ENCODE measurements at places on chromosomes 7 and 10.

GRCh38 chr10:121078036-121078435 lies 226.9 kb downstream of the WDR11 start:
- no peak for DNase-seq

- DNase-seq = no peak
Observed at GRCh38 chr10:67976292-67977245, 92.1 kb downstream of the SIRT1 start.

DNA sequence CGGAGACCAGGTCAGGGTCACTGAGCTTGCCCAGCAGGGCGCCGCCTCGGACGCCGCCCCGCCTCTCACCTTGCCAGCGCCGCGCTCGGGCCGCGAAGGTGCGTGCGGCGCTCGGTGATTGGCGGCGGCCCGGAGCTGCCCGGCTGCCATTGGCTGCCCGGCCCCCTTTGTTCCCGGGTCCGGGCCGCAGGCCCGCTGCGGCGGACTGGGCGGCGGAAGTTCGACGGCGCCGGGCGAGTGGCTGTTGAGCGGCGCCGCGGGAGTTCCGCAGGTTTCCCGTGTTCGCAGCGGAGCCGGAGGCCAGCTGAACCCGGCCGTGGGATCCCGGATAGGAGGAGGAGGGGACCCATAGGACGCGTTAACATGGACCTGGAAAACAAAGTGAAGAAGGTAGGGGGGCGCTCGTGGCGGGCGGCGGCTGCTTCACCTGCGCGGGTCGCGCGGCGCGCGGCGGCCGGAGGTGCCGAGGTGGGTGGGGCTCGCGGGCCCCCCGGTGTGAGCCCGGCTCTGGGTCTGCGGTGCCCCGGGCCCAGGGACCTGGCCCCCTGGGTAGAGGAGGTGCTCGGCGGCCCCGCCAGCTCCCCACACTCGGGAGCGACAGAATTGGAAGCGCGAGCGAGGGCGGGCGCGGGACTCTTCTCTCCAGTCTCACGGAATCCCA lies at the start of gene TES:
Gene TES, plus strand, starts transcription at position 195 of the 661 bp plus-strand sequence. Its CDS starts 169 bp downstream, at position 364.
- DNase-seq = no peak

- DNase-seq = no peak
Observed at GRCh38 chr7:158655931-158656441, 48.6 kb downstream of the NCAPG2 start.

DNA sequence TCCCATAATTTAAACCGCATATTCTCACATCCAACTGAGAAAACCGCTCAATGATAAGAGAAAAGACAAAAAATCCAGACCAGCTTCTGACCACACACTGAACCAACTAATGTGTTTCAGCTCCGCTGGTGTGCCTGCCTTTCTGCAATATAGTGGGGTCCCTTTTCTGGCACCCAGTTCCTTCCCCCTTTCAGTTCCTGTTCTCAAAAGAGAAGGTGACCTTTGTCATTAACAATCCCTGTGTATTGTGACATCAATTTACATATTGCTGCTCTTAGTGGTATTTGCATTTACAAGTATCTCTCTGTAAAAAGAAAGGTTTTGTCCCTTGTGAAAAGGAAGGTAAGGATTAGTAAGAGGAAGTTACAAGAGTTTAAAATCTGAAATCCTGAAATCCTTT lies 1.4 kb downstream of the PPP1R17 start:
- no peak for DNase-seq

GRCh38 chr10:89097226-89097625 lies 106.6 kb downstream of the FAS start:
- DNase-seq = no peak

GRCh38 chr7:100119970-100120732 lies 717 bp downstream of the CNPY4 start:
- DNase-seq = peak; percentile 29

GRCh38 chr10:7657552-7657951 lies 9.2 kb downstream of the ITIH5 start:
- DNase-seq = no peak

DNA sequence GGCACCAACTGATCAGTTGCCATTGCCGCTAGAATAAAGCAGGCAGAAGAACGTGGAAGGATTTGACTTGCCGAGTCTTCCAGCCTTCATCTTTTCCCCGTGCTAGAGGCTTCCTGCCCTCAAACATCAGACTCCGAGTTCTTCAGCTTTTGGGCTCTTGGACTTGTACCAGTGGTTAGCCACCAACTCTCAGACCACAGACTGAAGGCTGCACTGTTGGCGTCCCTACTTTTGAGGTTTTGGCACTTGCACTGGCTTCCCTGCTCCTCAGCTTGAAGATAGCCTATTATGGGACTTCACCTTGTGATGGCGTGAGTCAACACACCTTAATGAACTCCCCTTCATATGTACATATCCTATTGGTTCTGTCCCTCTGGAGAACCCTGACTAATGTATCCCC lies 57.3 kb upstream of the KCND2 start:
- no peak for DNase-seq

- DNase-seq = peak; percentile 31
Observed at GRCh38 chr10:2509081-2509531, 558.2 kb upstream of the PFKP start.

DNA sequence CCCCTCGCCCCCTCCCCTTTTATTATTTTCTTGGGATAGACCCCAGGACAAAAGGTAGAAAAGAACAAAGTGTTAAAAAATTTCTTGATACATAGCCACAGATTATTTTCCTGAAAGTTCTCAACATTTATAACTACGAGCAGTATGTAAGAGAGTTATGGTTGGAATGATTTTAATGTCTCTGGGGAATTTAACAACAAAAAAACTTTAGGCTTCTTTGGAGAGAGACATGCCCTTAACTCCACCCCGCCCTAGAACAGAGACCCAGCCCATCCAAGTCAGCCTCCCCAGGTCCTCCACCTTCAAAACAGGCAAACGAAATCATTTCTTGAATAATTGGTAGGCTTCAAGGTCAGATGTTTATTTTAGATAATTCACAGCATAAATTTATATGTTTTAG lies 97.1 kb downstream of the TCF7L2 start:
- no peak for DNase-seq

DNA sequence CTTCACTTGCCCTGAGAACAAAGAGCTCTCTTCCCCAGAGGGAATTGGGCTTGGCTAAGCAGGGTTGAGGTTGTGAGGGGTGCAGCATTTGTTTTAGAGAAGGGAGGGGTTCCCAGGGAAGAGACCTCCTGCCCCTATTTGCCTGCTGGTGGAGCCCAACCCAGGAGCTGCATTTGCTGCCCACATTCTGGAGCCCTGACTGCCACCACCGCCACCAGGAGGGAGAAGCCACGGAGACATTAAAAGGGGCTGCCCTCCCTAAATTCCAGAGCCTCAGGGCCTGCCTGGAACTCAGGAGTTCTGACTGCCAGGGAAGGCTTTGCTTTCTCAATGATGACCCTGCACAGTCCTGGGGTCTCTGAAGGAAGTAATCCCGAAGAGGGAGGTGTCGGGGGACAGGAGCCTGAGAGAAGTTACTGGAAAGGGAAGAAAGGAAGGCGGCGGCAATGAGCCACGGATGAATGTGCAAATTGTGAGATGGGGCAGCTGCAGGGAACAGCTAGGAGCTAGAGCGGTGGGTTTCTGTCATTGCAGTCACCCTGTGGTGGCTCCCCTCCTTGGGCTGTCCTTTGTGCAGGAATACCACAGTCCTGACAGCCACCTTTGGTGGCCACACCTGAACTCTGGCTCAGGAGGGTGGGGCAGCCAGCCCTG lies 51.3 kb downstream of the NEURL1 start:
- no peak for DNase-seq

DNA sequence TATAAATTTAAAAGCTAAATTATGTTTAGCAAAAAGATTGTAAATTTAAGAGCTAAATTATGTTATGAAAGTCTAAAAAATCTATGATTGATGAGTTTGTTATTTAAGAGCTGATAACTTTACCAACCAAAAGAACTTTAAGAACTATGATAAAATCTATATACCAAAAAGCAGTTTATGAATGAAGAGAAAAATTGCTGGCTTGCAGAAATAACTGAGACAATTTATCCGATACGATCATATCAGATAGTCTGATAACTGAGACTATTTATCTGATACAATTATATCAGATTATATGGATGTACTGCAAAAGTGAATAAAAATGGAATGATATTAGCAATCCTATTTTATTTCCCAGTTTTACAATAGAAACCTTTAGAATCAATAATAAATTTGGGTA lies 50.2 kb downstream of the IQUB start:
- DNase-seq = no peak

- no peak for DNase-seq
Observed at GRCh38 chr10:70970830-70971229, 82.5 kb upstream of the PCBD1 start.

- DNase-seq = no peak
Observed at GRCh38 chr10:98074315-98074911, 44.0 kb upstream of the CRTAC1 start.

GRCh38 chr10:18213271-18213670 lies 73.0 kb downstream of the CACNB2 start:
- DNase-seq = no peak

DNA sequence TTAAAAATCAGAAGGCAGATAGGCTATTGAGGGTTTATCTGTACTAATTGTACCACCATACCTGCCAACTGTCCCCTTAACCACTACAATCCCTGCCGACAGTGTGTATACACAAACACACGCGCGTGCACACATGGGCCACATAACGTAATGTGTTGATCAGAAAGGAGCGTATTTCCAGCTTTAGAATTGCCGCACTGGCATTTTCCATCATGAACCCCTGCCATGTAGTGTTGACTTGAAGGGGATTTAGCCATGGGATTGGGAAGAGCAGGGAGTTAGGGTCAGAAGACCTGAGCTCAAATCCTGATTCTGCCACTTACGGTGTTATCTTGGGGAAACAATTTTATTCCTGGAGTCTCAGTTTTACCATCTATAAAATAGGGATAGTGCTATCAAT lies 158.9 kb downstream of the TCF7L2 start:
- no peak for DNase-seq

GRCh38 chr10:14502431-14502830 lies 171.7 kb upstream of the FRMD4A start:
- DNase-seq = no peak

DNA sequence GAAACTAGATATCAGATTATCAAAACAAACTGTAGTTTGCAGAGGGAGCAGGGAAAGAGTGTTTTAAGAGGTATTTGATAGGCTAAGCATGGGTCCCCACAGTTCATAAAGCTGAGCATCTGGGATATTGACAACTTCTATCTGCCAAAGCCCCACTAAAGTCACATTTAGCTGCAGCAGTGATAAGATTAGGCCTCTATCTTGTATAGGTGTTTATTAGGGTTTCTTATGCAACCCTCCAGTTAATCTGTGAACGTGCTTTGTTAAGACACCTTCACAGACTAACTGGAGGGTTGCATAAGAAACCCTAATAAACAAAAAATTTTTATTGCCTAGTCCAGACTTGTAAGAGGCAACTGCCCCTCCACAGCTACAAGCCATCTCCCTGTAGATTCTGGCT lies 78.0 kb downstream of the CYP51A1 start:
- DNase-seq = no peak

DNA sequence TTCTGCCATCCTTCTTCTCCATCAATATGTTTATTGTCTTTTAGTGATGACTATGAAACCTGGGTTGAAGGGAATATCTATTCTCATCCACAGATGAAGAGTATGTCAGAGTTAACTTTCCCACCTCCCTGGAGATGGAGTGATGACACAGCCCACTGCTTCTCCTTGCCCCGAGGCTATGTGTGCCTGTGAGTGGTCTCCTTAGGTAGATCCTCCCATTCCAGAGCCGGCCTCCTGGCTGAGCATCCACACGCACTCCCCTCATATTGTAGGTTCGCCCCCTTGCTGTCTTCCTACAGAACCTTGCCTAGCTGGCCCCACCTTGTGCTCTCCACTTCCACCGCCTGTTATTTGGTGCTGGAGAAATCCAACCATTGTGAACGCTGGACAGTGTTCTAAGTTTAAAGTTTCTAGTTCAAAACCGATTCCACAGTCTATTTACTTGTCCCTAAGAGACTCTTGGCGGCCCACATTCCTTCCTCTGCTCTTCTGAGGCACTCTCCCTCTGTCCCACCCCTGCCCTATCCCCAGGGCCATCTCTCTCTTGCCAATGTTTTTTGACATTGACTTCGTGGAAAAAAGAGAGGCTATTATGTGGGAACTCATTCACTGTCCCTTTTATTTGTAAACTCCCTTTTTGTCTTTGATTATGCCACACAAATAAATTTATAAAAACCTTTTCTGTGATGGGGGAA lies 168.0 kb downstream of the ZNF438 start:
- no peak for DNase-seq
